ENCODE measurements at places on chromosomes 7 and 10. TPM values are rescaled to one million over a fixed set of nuclear protein-coding genes. Genes with fewer than 3 reads are reported as not detected.

Gene NPFFR1
- not detected for total RNA-seq

Gene MET
- 0.16 TPM for total RNA-seq

Gene PKD2L1
- total RNA-seq, result not detected

Gene PRLHR
- total RNA-seq, result not detected

Gene SUN3
- total RNA-seq, result not detected

Gene PBLD
- total RNA-seq, result 1.4 TPM

Gene TMEM196
- not detected for total RNA-seq

Gene OGDHL
- total RNA-seq, result not detected

- no peak for DNase-seq
- no peaks in the 10 kb centered on the region for H3K4me1 ChIP-seq
- no peak overlapping the region for H3K4me3 ChIP-seq
These were observed 150.4 kb downstream of the PRKG1 start for GRCh38 chr10:51224671-51225161.

- H3K27ac ChIP-seq, result no peak overlapping the region
- peaks cover 13% of the 10 kb centered on the region for H3K4me1 ChIP-seq
- H3K27me3 ChIP-seq, result no peaks in the 10 kb centered on the region
- DNase-seq, result no peak
These were observed 14.6 kb upstream of the GPER1 start for GRCh38 chr7:1073142-1073977.

GRCh38 chr7:39102234-39102633 is 124.5 kb downstream of the POU6F2 start:
- no peaks in the 10 kb centered on the region for H3K27me3 ChIP-seq
- no peak overlapping the region for H3K4me3 ChIP-seq
- no peak overlapping the region for H3K27ac ChIP-seq
- no peaks in the 10 kb centered on the region for H3K36me3 ChIP-seq
- no peaks in the 10 kb centered on the region for H3K4me1 ChIP-seq

- H3K36me3 ChIP-seq, result no peaks in the 10 kb centered on the region
- DNase-seq, result no peak
- H3K4me3 ChIP-seq, result no peak overlapping the region
- H3K4me1 ChIP-seq, result no peaks in the 10 kb centered on the region
These were observed 121.5 kb upstream of the LAMB4 start for GRCh38 chr7:108251700-108252099.

GRCh38 chr10:125147971-125148439 is 12.4 kb downstream of the CTBP2 start:
- DNase-seq, result peak; percentile 13
- no peak overlapping the region for H3K4me3 ChIP-seq
- no peaks in the 10 kb centered on the region for H3K27me3 ChIP-seq
- peak overlapping the region; percentile 87 for H3K27ac ChIP-seq
- H3K4me1 ChIP-seq, result peaks cover 94% of the 10 kb centered on the region
- peaks cover 2% of the 10 kb centered on the region for H3K36me3 ChIP-seq

GRCh38 chr7:115088893-115089292 is 167.0 kb downstream of the MDFIC start:
- H3K36me3 ChIP-seq, result no peaks in the 10 kb centered on the region
- H3K27ac ChIP-seq, result no peak overlapping the region
- H3K27me3 ChIP-seq, result no peaks in the 10 kb centered on the region
- DNase-seq, result no peak
- no peak overlapping the region for H3K4me3 ChIP-seq
- no peaks in the 10 kb centered on the region for H3K4me1 ChIP-seq

- DNase-seq, result no peak
- H3K36me3 ChIP-seq, result no peaks in the 10 kb centered on the region
- no peak overlapping the region for H3K27ac ChIP-seq
- H3K27me3 ChIP-seq, result no peaks in the 10 kb centered on the region
- H3K4me1 ChIP-seq, result no peaks in the 10 kb centered on the region
These were observed 85.4 kb upstream of the PRR15 start for GRCh38 chr7:29478226-29478625.

DNA sequence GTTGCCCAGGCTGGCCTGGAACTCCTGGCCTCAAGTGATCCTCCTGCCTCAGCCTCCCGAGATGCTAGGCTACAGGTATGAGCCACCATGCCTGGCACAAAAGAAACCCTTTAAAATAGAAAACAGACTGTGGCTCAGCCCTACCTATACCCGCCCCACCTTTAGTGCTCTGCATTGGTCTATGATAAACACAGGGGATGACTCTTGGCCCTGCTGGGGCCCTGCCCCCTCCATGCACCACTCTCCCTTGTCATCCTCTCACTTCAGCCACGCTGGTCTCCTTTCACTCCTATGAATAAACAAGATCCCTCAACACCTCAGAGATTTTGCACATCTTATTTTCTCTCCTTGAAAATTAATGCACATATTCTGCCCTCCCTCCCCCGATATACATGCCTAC is 251.4 kb upstream of the KLF14 start:
- peaks cover 38% of the 10 kb centered on the region for H3K4me1 ChIP-seq
- H3K27ac ChIP-seq, result peak overlapping the region; percentile 73
- DNase-seq, result no peak
- no peak overlapping the region for H3K4me3 ChIP-seq
- no peaks in the 10 kb centered on the region for H3K27me3 ChIP-seq

- H3K4me3 ChIP-seq, result no peak overlapping the region
- DNase-seq, result no peak
- H3K27ac ChIP-seq, result no peak overlapping the region
- H3K27me3 ChIP-seq, result no peaks in the 10 kb centered on the region
- no peaks in the 10 kb centered on the region for H3K36me3 ChIP-seq
- H3K4me1 ChIP-seq, result no peaks in the 10 kb centered on the region
These were observed 83.2 kb upstream of the KIF5B start for GRCh38 chr10:32139223-32140073.

GRCh38 chr10:117004227-117005025 is 561 bp downstream of the SHTN1 start:
- no peak overlapping the region for H3K27ac ChIP-seq
- DNase-seq, result peak; percentile 2
- peak overlapping the region; percentile 37 for H3K4me3 ChIP-seq
- H3K4me1 ChIP-seq, result peaks cover 11% of the 10 kb centered on the region
- H3K27me3 ChIP-seq, result peaks cover 5% of the 10 kb centered on the region

DNA sequence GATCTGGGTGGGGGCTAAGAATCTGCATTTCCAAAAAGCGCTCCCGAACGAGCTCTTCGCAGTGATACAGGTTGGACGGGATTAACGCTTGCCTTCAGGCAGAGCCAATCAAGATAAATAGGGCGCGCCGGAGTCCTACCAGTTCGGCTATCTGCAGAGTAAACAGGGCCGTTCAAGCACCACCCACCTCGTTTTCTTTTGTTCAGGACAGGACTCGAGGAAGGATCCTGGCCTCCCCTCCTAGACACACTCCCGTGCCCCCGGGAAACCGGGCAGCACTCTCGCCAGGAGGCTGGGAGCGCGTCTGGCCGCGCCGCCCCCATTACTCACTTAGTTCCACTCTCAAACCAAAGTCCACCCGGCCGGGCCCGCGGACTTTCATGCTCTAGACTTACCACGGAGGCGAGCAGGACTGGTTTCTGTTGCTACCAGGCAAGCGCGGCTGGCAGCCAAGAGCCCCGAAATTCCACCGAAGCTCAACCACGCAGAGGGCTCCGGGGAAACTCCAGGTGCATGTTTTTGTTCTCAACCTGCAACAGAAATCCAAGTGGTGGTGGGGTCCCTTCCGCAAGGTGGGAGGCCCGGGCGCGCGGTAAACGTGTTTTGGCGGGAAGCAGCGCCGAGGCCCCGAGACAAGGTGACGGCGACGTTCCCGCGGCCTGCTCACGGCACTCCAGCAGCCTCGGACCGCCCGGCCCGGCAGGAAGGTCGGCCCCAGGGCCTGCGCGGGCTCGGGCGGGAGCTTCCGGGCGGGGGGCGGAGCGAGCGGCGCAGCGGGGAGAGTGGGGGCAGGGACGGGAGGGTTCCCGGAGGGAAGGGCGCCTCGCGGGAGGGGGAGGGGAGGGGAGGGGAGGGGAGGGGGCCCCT is 12.7 kb downstream of the HNRNPF start:
- H3K36me3 ChIP-seq, result peaks cover 40% of the 10 kb centered on the region
- H3K4me1 ChIP-seq, result peaks cover 51% of the 10 kb centered on the region
- DNase-seq, result peak; percentile 56

DNA sequence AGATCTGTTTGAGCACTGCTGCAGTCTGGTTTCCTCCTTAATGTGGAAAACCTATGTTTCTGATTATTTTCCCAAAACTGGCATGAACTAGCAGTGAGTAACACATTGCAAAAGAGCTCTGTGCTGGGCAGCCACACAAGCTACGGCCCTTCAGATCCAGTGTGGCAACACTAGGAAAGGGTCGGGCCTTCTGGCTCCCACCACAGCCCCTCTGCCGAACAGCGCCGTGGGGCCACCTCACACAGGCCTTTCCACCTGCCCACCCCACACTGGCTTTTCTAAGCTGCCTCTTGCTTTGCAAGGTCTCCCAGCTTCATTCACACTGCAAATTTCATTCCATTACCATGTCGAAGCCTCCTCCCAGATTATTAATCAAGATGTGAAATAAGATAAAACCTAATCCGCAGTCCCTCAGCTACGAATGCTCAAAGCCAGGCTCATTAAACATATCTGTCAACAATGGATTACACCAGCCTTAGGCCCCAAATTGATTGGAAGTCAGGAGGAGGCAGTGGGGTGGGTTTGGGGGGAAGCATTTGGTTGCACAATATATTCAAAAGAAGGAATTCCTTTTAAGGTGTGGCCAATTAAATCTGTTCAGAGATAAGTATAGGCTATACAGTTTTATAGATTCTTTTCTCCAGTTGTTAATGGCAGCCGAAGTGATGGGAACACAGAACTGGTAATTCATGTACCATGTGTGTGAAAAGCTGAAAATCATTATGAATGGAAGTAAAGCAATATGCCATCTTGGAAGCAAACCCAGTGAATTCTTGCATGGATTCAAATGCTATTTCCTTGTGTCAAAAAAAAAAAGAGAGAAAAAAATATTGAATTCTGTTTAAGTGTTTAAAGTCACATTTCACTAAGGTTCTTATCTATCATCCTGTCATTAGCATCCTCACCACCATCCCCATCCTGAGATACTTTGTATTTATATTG is 223.7 kb downstream of the MTERF1 start:
- H3K27me3 ChIP-seq, result no peaks in the 10 kb centered on the region
- H3K4me3 ChIP-seq, result no peak overlapping the region
- H3K36me3 ChIP-seq, result no peaks in the 10 kb centered on the region

GRCh38 chr10:94224656-94225055 is 138.1 kb downstream of the NOC3L start:
- no peak for DNase-seq
- no peak overlapping the region for H3K4me3 ChIP-seq
- H3K27me3 ChIP-seq, result no peaks in the 10 kb centered on the region
- no peaks in the 10 kb centered on the region for H3K36me3 ChIP-seq

- H3K4me1 ChIP-seq, result no peaks in the 10 kb centered on the region
- no peaks in the 10 kb centered on the region for H3K27me3 ChIP-seq
- no peak overlapping the region for H3K27ac ChIP-seq
- no peak for DNase-seq
- H3K4me3 ChIP-seq, result no peak overlapping the region
These were observed 356.6 kb downstream of the PAXIP1 start for GRCh38 chr7:154646126-154647013.

GRCh38 chr7:40327113-40327512 is 192.3 kb downstream of the SUGCT start:
- H3K36me3 ChIP-seq, result no peaks in the 10 kb centered on the region
- no peaks in the 10 kb centered on the region for H3K27me3 ChIP-seq
- no peaks in the 10 kb centered on the region for H3K4me1 ChIP-seq
- DNase-seq, result no peak

DNA sequence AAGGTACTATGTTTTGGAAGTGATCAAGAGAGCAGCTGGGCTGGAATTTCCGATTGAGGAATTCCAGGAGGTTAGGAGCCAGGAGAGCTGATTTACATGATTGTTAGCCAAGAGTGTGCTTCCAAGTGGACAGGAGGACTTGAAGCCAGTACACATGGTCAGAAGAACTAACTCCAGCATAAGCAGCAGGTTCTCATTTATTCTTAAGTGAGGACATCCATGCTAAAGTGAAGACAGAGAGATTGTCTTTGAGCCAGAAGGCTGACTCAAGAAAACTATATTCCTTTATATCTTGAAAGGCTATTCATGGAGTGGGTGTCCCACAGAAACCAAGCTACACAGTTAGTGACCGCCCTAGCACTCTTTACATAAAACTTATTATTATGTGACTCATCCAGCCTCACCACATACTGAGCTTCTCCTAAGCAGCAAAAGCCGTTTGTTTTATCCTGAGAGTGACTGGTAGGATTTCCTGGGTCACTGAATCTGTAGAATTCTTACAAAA is 56.7 kb upstream of the SEMA3A start:
- no peak overlapping the region for H3K27ac ChIP-seq
- H3K4me1 ChIP-seq, result no peaks in the 10 kb centered on the region
- H3K4me3 ChIP-seq, result no peak overlapping the region
- H3K36me3 ChIP-seq, result no peaks in the 10 kb centered on the region
- no peaks in the 10 kb centered on the region for H3K27me3 ChIP-seq

GRCh38 chr10:104895541-104895940 is 254.5 kb downstream of the SORCS3 start:
- no peaks in the 10 kb centered on the region for H3K27me3 ChIP-seq
- no peaks in the 10 kb centered on the region for H3K36me3 ChIP-seq
- no peak overlapping the region for H3K4me3 ChIP-seq
- H3K4me1 ChIP-seq, result no peaks in the 10 kb centered on the region

DNA sequence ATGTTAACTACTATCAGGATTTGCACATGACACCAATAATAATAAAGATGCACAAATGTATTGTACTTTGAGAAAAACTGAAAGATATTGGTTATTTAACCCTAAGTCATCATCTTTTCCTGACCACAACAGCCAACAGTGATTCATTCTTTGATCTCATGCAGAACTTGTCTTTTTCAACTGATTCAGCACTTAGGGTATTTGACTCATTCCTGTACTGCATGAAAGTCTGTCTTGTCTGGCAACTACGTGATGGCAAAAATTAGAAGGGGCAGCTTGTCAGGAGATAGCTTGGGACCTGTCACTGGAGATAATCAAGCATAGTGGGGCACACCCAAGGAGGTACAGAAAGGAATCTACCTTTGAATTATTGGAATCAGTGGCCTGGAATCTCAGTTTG is 77.8 kb upstream of the LRRC17 start:
- DNase-seq, result no peak
- H3K4me1 ChIP-seq, result no peaks in the 10 kb centered on the region
- H3K27me3 ChIP-seq, result no peaks in the 10 kb centered on the region

GRCh38 chr7:76395965-76396726 is 13.4 kb downstream of the SSC4D start:
- H3K4me3 ChIP-seq, result no peak overlapping the region
- no peaks in the 10 kb centered on the region for H3K36me3 ChIP-seq
- H3K27me3 ChIP-seq, result no peaks in the 10 kb centered on the region
- H3K27ac ChIP-seq, result no peak overlapping the region
- peaks cover 31% of the 10 kb centered on the region for H3K4me1 ChIP-seq
- DNase-seq, result no peak

DNA sequence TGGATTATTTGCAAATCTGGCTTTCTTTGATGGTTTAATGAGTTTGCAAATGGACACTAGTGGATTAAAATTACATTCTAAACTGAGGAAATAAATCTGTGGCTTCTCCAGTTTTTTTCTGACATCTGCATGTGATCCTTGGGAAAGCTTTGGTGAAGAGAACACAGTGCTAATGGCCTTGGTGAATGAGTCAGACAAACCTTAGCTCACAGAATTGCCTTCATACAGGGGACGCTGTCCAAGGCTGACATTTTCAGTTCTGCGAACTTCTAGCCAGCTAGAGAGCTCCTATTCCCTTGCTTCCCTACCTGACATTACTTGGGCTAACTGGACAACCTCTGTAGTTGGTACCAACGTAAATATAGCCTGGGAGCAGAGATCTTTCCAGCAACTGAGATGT is 21.2 kb downstream of the BMPER start:
- H3K27ac ChIP-seq, result no peak overlapping the region
- H3K4me1 ChIP-seq, result no peaks in the 10 kb centered on the region
- no peaks in the 10 kb centered on the region for H3K36me3 ChIP-seq

GRCh38 chr10:118694848-118695247 is 59.9 kb downstream of the CACUL1 start:
- H3K27ac ChIP-seq, result no peak overlapping the region
- no peak for DNase-seq
- peaks cover 6% of the 10 kb centered on the region for H3K36me3 ChIP-seq
- H3K4me3 ChIP-seq, result no peak overlapping the region
